Upper lobe of right lung (tissue), 1 donor: ENCODE measurements at places on chromosomes 3 and 15. TPM values are rescaled to one million over a fixed set of nuclear protein-coding genes. Genes with fewer than 3 reads are reported as not detected.

FEZF2 gene
- total RNA-seq, result not detected

CHRM5 gene
- total RNA-seq, result not detected

DNA sequence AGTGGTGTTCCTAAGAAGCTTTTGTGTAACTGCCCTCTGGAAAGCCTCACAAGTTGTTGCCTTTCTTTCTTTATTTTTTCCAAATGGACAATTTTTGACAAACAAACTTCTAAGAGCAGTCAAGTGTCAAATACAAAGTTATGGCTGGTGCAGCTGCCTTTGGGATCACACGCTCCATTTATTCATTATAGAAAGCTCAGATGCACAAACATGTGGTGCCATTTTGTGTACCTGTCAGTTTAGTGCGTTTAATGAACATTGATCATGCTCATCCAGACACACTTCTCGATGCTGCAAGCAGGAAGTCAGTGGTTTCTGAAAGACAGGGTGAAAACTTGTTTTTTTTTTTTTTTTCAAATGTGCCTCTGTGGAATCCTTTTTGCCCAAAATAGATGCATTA lies 324.5 kb downstream of the CNTN4 start:
- no peak overlapping the region for H3K4me3 ChIP-seq
- no peaks in the 10 kb centered on the region for H3K27me3 ChIP-seq
- no peaks in the 10 kb centered on the region for H3K4me1 ChIP-seq
- no peaks in the 10 kb centered on the region for H3K36me3 ChIP-seq
- DNase-seq, result no peak

- H3K27ac ChIP-seq, result no peak overlapping the region
- DNase-seq, result no peak
- H3K4me1 ChIP-seq, result no peaks in the 10 kb centered on the region
- no peaks in the 10 kb centered on the region for H3K36me3 ChIP-seq
- no peak overlapping the region for H3K4me3 ChIP-seq
Measured at GRCh38 chr3:119156868-119157267, 10.9 kb downstream of the TEX55 start.

- peaks cover 8% of the 10 kb centered on the region for H3K4me1 ChIP-seq
- peak overlapping the region; percentile 31 for H3K4me3 ChIP-seq
- H3K27ac ChIP-seq, result no peak overlapping the region
- H3K36me3 ChIP-seq, result no peaks in the 10 kb centered on the region
- no peak for DNase-seq
Measured at GRCh38 chr3:49868862-49869466, 742 bp downstream of the CAMKV start.

DNA sequence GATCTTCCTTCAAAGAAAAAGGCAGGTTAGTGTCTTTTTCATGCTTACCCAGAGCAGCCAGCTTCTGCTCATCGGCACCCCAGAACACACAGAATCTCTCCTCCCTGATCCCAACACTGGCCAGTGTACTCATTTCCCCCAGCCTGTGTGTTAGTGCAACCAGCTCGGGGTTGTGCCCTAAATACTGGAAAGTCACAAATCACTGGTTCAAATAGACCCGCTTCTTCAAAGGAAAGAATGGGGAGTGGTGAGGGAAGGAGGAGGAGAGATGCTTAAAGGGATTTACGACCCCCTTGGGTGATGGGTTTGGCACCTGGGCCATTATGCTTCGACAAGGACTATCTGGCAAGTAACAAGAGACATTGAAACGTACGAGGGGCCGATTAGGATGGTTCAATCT lies 114.0 kb downstream of the FOXB1 start:
- H3K4me1 ChIP-seq, result no peaks in the 10 kb centered on the region
- peaks cover 11% of the 10 kb centered on the region for H3K27me3 ChIP-seq
- H3K36me3 ChIP-seq, result no peaks in the 10 kb centered on the region
- no peak for DNase-seq

GRCh38 chr3:45337839-45338470 lies 50.4 kb upstream of the LARS2 start:
- DNase-seq, result no peak
- no peaks in the 10 kb centered on the region for H3K36me3 ChIP-seq
- H3K27ac ChIP-seq, result no peak overlapping the region
- H3K4me1 ChIP-seq, result no peaks in the 10 kb centered on the region

- H3K27ac ChIP-seq, result no peak overlapping the region
- DNase-seq, result no peak
- H3K4me3 ChIP-seq, result no peak overlapping the region
- H3K36me3 ChIP-seq, result no peaks in the 10 kb centered on the region
- H3K4me1 ChIP-seq, result peaks cover 22% of the 10 kb centered on the region
- H3K27me3 ChIP-seq, result no peaks in the 10 kb centered on the region
Measured at GRCh38 chr15:85000189-85000864, 18.7 kb downstream of the PDE8A start.

DNA sequence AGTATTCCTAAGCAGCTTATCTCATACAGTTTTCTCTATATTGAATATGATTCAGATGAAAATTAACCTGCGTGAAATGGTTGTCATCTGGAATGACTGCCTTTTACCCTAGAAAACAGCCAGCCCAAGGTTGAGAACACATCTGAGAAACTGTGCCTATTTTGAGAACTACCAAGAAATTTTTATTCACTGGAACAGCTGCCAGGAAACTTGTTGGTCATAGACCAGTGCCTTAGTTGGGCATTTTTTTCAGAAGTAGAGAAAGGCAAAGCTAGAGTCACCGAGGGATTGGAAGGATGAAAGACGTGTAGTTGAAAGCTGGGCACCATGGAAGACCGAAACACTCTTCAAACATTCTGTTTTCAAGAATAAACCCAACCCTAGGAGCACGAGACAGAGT lies 277.1 kb downstream of the LPP start:
- H3K4me1 ChIP-seq, result peaks cover 23% of the 10 kb centered on the region
- no peaks in the 10 kb centered on the region for H3K36me3 ChIP-seq
- H3K27ac ChIP-seq, result no peak overlapping the region
- H3K4me3 ChIP-seq, result no peak overlapping the region
- H3K27me3 ChIP-seq, result no peaks in the 10 kb centered on the region

- H3K4me3 ChIP-seq, result no peak overlapping the region
- no peaks in the 10 kb centered on the region for H3K4me1 ChIP-seq
- no peak overlapping the region for H3K27ac ChIP-seq
- no peaks in the 10 kb centered on the region for H3K27me3 ChIP-seq
- H3K36me3 ChIP-seq, result no peaks in the 10 kb centered on the region
Measured at GRCh38 chr3:113204371-113204770, 7.0 kb upstream of the BOC start.

- H3K36me3 ChIP-seq, result no peaks in the 10 kb centered on the region
- H3K27ac ChIP-seq, result no peak overlapping the region
- H3K4me3 ChIP-seq, result no peak overlapping the region
- no peaks in the 10 kb centered on the region for H3K4me1 ChIP-seq
- H3K27me3 ChIP-seq, result no peaks in the 10 kb centered on the region
- DNase-seq, result no peak
Measured at GRCh38 chr3:131582438-131582837, 79.7 kb upstream of the MRPL3 start.
